ENCODE measurements at places on chromosomes 12 and 14.

GRCh38 chr12:88418856-88419497, 161.3 kb downstream of the KITLG start:
- DNase-seq = peak; percentile 80

- DNase-seq = peak; percentile 26
Observed at GRCh38 chr12:80622271-80622670, 85.2 kb upstream of the MYF6 start.

- no peak for DNase-seq
Observed at GRCh38 chr14:24232645-24233537, at the start of gene GMPR2. TSS of gene GMPR2 (plus strand) at chr14:24232929. CDS start at chr14:24233254, 325 bp downstream.

GRCh38 chr12:109098183-109098604, 797 bp downstream of the UNG start:
- DNase-seq = peak; percentile 70

DNA sequence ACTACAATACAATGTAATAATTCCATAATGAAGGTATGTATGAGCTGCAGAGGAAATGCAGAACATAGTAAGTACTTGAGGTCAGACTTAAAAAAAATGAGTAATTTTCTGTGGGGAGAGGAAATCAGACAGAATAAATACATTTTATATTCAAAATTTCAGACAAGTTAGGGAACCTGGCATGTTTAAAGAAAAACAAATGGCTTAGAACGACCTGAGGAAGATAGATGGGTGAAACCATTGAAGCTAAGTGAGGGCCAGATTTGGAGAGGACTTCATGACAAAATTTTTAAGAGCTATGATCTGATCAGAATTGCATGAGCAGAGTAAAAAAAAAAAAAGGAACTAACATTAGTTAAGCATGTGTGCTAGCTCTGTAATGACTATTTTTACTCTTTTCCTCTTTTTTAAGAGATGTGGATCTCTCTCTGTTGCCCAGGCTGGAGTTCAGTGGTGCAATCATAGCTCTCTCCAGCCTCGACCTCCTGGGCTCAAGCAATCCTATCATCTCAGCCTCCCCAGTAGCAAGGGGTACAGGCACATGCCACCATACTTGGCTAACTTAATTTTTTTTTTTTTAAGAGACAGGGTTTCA, 157.6 kb upstream of the PDE3A start:
- no peak for DNase-seq

GRCh38 chr12:93706824-93707223, 29.6 kb downstream of the CRADD start:
- peak; percentile 21 for DNase-seq

DNA sequence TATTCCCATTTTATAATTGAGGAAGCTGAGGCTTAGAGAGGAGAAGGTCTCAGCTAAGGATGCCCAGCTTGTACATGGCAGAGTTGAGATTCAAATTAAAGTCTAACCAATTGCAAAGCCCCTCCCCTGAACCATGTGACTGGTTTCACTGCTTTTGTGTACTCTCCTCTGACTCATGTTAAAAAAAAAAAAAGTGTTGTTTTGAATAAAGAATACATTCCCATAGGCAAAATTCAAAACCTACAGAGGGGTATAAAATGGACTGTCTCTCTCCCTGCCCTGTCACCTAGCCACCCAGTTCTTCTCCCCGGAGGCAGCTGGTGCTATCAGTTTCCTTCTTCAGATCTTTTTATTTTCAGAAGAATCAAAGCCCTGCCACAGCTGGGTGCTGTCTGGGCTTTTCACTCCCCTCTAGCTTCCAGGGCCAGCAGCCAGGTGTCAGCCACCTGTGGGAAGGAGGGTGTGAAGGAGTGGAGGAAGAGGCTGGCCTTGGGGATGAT, 5.4 kb downstream of the PSMD9 start:
- peak; percentile 78 for DNase-seq

- no peak for DNase-seq
Observed at GRCh38 chr12:121822393-121823100, 18.7 kb downstream of the SETD1B start.

- no peak for DNase-seq
Observed at GRCh38 chr14:88488897-88489296, 65.9 kb downstream of the PTPN21 start.

GRCh38 chr12:49733219-49734017, 7.9 kb upstream of the TMBIM6 start:
- DNase-seq = no peak

DNA sequence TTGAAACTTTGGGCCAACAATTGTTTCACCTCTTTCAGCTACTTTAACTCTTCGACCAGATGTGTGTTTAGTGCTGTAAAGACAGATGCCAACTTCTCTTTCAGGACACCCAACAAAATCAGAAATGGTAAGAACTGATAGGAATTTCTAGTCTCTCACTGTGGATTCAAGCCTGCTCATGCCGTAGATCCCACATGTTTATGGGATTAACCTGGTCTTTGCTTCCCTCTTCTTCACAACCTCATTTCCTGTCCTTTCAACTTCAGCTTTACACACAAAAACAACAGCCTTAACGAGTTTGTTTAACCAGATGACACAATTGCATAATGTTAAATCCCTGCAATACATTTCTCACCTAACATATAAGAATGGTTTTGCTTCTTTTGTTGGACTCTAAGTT, 1031.9 kb upstream of the LRFN5 start:
- no peak for DNase-seq

GRCh38 chr14:60757567-60758002, 23.0 kb downstream of the MNAT1 start:
- DNase-seq = peak; percentile 55

DNA sequence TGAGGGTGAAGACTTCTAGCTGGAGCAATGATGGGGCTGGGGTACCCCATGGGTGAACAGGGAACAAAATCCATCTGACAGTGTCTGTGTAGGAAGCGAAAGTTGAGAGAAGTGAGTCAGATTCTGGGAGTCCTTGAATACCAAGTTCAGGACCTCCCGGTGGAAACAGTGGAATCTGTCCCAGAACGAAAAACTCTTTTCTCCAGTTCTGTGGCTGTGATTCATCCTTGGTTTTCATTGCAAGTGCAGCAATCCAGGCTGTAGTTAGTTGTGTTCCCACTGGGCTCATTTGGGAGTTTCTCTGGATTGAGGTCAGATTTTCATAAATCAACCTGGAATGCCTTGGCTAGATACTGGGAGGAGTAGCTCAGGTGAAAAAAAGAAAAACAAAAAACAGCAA, 120.7 kb downstream of the C12orf75 start:
- peak; percentile 71 for DNase-seq

- peak; percentile 92 for DNase-seq
Observed at GRCh38 chr14:75548544-75548943, 26.3 kb downstream of the BATF start.

DNA sequence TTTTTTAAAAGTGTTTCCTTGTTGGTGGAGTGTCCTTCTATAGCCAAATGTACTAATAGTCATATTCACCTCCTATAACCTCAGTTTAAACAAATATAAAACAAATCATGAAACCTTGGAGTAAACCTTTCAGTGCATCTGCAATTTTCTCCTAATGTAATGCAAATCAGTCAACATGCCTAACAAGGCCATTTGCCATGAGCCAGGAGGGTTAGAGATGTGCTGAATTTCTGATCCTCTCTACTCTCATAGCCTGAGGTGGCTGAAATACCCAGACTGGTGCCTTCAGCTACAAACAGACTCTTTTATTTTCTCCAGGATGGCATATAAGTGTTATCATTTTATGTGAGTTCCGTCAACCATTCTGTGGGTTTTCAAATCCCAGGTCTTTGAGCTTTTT, 908.1 kb downstream of the GALC start:
- DNase-seq = no peak

GRCh38 chr14:99481745-99482099, 513 bp downstream of the CCNK start:
- peak; percentile 52 for DNase-seq

- no peak for DNase-seq
Observed at GRCh38 chr12:41656454-41656853, 468.3 kb downstream of the PDZRN4 start.

DNA sequence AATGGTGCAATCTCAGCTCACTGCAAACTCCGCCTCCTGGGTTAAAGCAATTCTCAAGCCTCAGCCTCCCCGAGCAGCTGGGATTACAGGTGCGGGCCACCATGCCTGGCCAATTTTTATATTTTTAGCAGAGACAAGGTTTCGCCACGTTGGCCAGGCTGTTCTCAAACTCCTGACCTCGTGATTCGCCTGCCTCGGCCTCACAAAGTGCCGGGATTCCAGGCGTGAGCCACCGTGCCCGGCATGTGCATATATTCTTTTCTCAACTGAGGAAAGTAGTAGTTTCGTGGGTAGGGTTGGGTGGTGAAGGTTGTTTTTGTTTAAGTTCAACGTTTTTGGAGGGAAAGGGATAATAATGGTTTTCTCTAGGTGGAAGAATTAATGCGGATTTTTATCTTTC, 94.2 kb upstream of the CEP83 start:
- no peak for DNase-seq

DNA sequence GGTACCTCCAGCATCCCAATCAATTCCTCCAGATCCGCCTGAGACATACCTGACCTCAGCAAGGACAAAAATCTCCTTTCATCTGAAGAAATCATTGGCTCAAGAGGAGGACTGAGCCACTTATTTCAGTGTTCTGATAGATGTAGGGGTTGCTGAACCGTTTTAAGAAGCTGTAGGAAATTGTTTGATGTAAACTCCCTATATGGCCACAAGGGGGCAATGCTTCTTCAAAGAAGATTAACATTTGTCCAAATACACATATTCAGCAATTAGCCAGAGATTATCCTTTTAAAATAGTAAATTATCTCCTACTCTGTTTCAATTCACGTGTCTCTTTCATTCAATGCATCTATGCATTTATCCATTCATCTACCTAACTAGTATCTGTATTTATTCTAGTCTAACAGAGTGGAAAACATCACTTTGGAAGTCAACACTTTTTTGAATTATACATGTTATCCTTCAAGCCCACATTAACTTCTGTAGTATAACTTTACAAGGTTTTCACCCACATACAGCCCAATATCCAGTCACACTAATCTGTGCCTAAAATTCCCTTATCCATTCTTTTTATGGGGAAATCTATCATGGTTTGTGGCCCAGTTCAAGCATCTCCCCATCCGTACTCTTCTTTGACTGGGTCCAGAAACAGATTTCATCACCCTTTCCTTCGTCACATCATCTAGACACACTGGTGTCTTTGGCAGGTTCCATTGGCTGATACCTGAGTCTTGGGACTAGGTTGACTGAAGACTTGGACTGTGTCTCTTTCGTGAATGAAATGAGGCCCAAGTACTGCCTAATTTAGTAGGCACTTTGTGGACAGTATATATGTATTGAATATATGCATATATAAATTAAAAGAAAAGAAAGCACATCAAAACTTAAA, 411.0 kb upstream of the OR4E1 start:
- DNase-seq = peak; percentile 82

DNA sequence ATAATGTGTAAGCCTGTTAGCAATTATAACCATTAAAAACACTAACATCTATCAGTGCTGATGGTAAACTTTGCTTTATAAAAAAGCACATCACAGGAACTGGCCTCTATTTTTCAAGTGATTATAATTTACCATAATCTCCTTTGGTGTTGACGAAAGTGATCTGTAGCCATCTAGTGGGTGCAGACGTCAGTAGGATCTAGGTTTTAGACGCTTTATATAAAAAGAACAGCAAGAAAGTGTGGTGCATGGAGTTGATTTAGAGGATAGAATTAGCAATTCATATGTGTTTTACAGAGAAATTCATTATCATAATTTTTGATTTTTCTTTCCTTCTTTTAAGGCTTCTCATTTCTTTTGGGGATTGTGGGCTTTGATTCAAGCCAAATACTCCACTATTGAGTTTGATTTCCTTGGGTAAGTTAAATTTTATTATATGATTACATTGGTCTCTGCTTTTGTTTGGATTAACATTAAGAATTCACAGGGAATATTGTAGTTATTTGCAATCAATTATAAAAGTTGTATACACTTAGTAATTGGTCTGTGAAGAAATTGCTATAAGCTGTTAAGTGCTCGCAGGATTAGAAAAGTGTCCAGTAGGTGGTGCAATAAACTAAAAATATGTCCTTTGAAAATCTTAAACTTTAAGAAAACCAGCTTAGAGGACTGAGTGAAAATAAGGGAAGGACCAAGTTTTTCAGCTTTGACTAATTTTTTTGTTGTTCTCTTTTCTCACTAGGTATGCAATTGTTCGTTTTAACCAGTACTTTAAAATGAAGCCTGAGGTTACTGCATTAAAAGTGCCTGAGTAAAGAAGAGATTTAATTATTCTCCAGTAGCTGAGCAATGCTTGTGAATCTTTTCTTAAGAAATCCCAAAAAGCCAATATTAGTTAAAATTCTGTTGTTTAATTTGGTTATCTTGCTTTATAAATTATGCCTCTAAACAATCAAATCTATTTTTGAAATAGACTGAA, 59.5 kb downstream of the ETNK1 start:
- peak; percentile 78 for DNase-seq

DNA sequence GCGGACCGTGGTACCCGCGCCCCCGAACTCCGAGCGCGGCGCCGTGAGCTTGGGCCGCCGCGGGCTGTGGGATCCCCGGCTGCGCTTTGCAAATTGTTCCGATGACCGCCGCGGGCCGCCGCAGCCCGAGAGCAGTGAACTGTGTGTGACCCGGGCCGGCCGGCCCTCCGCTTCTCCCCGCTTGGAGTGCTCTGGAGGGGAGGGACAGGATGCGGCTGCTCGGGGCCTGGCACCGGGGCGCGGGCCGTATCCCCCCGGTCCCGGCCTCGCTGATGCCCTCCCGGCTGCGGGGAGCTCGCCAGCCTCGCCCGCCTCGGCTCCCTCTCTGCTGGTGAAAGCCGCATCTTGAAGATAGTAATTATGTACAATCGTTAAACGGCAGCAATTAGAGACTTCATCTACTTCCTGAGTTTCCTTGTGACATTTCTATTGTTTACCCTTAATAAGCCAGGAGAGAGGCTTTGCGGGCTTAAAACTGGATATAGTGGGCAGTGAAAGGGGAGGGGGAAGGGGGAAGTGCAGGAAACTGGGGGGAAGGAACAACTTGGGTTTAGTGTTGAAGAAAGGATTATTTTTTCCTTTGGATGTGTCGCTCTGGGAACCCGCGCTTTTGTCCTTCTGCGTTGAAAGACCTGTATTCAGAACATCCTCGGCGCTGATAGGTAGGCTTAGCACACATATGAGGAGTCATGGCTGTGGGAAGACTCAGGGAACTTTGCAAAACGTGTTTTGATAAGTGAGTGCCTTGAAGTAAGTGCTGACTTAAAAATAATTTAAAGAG, 1.2 kb downstream of the PELI2 start:
- DNase-seq = peak; percentile 39

All from choroid plexus epithelial cell (primary cell).